ENCODE measurements at places on chromosomes 1 and 21.

DNA sequence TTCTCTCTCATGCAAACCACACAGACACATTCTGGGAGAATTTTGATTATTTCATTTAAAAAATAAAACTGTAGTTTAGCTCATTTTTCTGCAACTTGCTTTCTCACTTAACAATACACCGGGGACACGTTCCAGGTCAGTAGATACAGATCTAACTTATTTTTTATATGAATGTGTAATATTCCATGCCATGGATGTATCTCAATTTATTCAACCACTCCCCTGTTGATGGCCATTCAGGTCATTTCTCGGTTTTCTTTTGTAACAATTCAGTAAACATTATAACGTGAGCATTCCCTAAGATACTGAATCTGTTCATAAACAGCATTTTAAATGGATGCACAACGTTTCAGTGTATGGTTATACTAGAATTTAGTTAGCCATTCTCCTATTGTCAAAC is 64.7 kb downstream of the CSMD2 start:
- DNase-seq, result no peak

- DNase-seq, result no peak
Observed at GRCh38 chr1:118257946-118258345, 72.9 kb upstream of the SPAG17 start.

DNA sequence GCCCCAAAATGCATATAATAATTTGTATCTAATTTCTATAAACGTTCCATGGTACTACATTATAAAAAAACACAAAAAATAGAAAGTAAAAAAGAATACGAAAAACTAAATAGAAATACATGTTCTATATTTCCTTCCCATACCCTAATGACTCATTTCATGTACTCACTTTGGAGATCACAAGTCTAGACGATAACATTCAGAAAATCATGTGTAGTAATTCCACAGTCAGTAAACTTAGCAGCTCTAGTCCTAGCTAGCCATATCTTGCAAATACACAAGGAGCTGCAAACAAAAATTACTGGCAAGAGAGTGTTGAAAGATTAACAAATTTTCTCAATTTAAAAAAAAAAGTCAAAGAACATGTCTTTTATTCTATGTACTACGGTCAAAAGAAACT is 1.4 kb downstream of the GOLPH3L start:
- no peak for DNase-seq

DNA sequence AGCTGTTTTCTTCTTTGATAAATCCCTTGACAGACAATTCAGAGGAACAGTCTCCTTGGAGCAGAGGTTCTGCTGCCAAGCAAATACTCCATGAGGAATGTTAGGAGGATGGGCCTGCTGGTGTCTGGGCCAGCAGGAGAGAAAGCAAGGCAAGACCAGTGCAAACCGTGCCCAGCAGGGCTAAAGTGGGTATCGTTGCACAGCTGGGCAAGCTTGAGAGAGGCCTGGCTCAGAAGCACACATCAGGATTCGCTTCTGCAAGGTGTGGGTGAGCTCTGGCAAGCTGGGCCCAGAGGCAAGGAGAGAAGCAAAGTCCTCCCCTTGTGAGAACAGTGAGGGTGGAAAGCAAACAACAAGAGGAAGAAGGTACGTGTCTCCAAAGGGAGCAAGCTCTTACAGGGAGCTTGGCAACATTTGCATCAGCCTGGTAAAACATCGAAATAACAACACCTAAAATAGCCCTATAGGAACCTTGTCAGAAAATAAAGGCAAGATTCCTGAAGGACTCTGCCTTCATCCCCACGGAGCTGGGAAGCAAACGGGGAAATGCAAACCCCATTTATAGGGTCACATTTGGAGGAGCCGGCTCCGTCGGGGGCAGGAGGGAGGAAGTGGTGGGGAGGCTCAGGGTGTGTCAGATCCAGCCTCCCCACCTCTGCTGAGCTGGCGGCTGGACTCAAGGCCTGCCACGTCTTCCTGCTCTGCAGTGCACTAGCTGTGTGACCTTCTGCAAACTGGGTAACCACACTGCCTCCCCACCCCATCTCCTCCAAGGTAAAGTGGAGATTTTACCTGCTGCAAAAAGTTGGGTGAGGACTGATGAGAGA is 62.3 kb upstream of the HIVEP3 start:
- no peak for DNase-seq
